Foreskin keratinocyte (primary cell): ENCODE measurements at places on chromosomes 3 and 15. TPM values are rescaled to one million over a fixed set of nuclear protein-coding genes. Genes with fewer than 3 reads are reported as not detected.
A peak's percentile ranks its signal among the peaks of the same experiment; 100 is the strongest.

CHRM5 gene
- total RNA-seq: not detected in 2 replicates

GRCh38 chr3:39232859-39233258 is 40.5 kb upstream of the XIRP1 start:
- DNase-seq: no peak

DNA sequence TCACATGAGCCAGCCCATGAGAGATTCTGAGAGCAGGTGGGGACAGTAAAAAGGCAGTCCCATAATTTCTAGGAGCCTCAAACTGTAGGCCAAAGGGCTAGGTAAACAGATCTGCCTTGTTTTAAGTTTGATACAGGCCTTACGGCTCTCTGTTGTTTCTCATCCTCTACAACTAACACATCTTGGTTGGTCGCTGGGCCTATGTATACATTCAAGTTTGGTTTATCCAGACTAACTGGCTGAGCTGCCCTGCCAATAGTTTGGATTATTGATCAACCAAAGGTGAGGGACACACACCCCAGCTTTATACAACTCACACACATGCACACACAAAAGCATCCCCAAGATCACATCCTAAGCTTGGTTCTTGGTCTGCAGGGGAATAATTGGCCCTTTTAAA is 3.0 kb downstream of the SIAH2 start:
- no peak for DNase-seq

GRCh38 chr15:30072630-30073029 is 10.1 kb upstream of the GOLGA8J start:
- no peak for DNase-seq

DNA sequence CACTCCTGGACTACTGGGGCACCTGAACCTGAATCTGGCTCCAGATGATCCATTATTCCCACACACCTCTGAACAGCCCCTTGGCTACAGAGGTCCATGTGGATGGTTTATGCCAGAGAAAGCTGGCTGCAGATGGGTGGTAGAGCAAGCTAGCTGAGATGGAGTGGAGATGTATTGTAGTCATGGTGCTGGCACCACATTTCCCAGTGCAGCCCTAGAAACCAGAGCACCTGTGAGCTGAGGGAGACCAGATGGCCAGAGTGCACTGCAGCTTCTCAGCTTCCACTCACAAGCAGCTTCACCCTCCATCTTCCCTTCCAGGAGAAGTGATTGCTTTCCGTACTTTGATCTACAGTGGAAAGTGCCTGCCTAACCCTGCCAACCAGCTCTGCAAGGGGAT is 29.9 kb downstream of the RBP1 start:
- DNase-seq: no peak

CACNA1D gene
- total RNA-seq: 0.14 and 0.17 TPM in 2 replicates

GRCh38 chr15:92166751-92167405 is 226.8 kb upstream of the ST8SIA2 start:
- DNase-seq: no peak

HIGD2B gene
- total RNA-seq: 0.07 TPM in 1 of 2 replicates, not detected in the other

GRCh38 chr3:184439096-184439495 is 59.2 kb downstream of the CHRD start:
- no peak for DNase-seq

DCLK3 gene
- not detected in 2 replicates for total RNA-seq

GRCh38 chr15:93302080-93302765 is 213.2 kb upstream of the RGMA start:
- no peak for DNase-seq

GRCh38 chr3:69504232-69504631 is 118.3 kb upstream of the FRMD4B start:
- DNase-seq: peak; percentile 30

DNA sequence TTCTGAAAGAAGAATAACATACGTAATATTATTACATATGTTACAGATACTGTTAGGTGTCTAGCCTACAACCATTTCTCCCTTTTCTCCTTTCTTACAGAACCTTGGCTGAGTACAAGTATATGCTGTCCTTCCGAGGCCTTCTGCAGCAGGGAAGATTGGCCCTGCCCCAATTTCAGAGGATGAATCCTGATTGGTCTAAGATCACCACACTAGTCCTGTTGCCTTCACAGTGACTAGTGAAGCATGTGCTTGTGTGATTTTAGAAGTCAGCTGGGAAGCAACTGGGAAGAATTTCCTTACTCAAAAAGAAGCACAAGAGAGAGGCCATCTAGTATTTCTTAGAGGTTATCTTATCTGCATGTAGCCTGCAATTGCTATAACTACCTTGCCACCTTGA is 30.6 kb upstream of the MECOM start:
- DNase-seq: no peak

- DNase-seq: no peak
Measured at GRCh38 chr3:182323898-182324297, 469.4 kb upstream of the ATP11B start.

STRA6 gene
- total RNA-seq: not detected in 2 replicates

DNA sequence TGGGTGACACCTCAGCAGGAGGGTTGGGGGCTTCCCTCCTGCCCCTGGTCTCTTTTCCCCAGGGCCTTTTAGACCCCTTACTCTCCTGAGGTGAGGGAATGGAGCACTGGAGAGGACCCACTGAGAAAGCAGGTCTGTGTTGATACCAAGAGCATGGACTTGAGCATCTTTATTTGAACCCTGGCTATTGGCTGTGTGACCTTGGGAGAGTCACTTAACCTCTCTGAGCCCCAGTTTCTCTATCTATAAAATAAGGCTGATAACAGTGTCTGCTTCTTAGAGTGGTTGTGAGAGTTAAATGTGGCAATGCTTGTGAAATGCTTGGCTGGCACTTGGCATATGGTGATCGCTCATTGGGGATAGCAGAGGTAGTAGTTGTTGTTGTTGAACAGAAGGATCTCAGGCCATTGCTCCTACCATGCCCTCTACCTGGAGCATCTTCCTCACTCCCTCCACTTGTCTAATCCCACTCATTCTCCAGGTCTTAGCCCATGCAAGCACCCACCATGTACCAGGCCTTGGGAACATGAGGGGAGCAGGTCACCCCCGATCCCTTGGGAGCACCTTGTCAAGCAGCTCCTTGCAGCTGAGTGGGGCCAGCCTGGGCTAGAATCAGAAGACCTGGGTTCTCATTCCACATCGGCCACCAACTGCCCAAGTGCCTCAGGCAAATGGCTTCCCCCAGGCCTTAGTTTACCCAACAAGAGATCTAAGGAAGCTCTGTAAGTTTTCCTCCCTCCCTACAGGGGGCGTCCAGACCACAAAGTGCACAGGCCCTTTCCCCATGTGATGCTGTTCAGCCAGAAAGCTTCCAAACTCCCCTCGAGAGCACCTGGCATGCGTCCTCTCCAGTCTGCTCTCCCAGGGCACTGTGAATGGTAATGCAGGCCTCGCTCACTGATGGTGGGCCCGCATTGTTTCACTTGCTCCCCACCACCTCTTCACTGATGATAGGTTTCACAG is 96.7 kb downstream of the LSM3 start:
- no peak for DNase-seq

DNA sequence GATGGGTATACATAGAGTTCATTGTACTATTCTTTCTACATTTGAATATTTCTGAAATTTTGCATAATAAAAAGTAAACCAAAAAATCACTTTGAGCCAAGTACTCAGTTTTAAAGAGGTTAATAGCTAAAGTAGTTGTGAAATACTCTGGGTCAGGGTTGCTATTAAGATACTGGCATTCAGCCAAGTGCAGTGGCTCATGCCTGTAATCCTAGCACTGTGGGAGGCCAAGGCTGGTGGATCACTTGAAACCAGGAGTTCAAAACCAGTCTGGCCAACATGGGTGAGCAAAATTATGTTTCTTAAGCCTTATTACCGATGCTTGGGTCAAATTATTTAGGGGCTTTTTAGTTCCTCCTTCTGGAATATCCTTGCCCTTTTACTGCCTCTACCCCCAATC is 122.0 kb upstream of the MELTF start:
- peak; percentile 37 for DNase-seq

GRCh38 chr3:37686220-37686619 is 175.5 kb upstream of the CTDSPL start:
- DNase-seq: no peak

- DNase-seq: no peak
Measured at GRCh38 chr3:170323331-170323730, 34.2 kb upstream of the SKIL start.

DNA sequence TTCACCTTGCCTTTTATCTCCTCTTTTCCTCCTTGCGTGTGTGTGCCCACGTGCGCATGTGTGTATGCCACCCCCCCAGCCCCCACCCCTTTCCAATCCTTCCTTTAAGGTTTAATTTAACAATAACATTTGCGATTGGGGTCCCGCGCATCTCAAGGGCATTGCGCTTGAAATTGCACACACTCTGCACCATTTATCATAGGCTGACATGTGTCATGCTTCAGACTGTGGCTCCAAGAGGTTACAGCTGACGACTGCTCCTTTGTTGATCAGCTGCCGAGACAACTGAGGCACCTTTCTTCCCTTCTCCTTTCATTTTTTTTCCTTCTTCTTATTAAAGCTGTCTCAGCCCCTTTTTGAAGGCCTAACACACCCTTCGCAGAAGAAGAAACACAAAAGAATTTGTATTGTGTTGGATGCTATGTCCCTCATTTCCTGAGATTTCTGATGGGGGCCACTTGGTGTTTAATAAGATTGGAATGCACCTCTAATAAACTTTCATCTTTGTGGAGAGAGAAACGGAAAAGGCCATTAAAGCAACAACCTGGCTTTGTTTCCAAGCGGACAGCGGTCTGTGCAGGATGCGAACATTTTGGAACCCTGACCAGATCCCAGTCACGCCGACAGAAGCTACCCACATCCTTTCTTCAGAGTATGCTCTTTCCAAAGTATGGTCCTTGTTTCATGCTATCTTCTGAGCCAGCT is 470.1 kb downstream of the MCTP2 start:
- no peak for DNase-seq

DNA sequence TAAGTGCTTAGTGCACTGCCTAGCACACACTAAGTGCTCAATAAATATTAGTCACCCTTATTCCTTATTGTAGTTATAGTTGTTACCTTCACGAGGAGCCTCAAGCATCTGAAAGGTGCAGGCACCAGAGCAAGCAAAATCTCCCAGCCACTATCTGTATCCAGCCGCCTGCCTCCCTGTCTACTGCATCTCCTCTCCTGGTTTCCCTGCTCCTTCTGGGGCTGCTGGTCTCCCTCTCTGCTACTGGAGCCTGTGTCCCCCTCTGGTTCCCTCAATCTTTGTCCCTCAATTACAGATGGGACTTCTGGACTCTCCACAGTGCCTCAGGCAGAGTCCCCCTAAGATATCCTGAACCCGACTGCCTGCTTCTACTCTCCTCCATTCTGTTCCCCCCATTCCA is 18.8 kb downstream of the MYL3 start:
- no peak for DNase-seq

DNA sequence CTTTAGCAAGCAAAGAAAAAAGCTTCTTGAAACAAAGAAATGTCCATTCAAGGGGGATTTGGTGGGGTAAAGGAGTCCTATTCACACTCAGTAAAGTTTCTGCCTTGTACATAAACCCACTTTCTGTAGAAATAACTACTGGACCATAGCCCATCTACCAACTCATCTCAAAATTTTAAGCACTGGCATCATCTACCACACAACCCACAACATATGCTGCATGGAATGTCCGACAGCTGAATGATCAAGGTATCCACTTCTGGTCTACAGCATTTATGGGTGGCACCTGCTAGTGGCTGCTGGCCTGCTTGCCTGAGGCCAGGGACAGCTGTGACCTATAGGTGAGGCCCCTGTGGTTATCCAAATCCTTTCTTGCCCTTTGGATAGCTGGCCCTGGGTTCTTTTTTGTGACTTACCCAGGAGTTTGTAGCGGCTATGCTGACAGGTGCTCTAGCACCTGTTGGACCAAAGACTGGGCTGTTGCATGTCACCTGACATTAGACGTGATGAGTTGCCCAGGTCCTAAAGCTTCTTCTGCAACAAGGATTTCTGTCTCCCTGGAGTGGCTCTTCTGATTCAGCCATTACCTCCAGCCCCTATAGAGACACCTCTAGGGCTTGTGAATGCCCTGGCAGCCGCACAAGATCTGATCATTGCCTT is 19.2 kb upstream of the MEF2A start:
- no peak for DNase-seq

DNA sequence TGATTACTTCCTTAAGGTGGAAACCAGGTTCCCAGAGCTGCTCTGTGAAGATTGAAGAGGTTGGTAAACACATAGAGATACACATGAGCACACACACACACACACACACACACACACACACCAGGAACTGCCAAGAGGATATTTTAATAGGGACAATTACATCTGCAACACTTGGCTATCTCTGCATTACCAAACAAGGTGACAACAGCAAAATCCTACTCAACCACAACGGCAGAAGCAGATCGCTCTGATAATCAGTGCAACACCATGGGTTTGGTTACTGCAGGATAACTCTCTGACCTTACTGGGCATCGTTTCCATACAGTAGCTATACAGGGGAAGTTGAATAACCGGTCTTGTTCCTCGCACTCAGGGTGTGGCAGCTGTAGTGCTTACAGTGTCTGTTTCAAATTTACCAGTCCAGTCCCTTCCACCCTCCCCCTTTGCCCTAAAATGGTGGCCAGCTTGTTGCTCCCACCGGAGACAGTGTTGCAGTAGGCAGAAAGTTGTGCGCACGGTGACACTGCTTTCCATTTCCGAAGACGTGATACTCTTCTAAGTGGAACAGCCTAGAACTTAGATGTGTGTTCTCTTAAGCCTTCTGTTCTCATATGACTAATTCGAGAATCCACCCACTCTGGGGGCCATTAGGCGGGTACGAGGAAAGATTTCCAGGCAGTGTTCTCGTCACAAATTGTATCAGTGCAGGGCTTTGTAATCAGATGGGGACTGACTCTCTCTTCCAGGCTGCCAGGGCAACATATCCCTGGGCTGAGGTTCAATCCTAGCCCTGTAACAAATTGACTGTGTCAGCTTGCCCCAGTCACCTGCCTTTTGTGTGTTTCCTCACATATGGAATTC is 176.2 kb downstream of the P3H2 start:
- DNase-seq: peak; percentile 96

- no peak for DNase-seq
Measured at GRCh38 chr3:69772152-69772867, 33.0 kb downstream of the MITF start.

GOLGA6D gene
- total RNA-seq: not detected in 2 replicates

DNA sequence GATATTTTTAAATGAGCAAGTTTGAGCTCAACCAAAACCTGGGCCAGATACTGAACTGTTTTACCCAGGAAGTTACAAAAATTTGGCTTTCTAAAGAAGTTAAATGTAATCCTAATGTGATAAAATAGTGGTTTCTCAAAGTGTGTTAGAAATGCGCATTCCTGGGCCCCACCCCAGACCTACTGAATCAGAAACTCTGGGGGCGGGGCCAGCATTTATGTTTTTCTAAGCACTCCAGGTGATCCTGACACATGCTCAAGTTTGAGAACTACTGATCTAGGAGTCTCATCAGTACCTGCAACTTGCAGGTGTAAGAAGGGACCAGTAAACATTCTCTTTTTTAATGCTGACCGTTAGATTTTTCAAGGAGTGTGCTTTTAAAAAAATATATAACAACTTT is 190.6 kb downstream of the VPS13C start:
- DNase-seq: no peak

DNA sequence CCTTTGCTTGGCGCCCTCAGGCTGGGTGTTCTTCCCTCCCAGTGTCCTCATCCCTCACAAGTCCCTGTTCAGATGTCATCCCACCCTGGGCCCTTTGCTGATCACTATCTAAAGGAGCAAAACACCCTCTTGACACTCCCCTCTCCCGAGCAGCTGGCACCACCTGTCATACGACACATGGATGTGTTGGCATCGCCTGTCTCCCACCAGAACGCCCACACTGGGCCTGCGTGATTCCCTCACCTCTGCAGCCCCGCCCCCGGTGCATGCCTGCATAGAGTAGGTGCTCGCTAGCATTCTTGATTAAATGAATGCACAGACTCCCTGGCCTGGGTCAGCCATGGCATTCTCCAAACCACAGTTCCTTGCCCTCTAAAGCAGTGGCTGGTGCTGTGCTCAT is 75.8 kb downstream of the DNAJB8 start:
- no peak for DNase-seq

GRCh38 chr3:188432802-188433520 is 279.0 kb downstream of the LPP start:
- DNase-seq: no peak
